Large intestine (tissue), 12 donors: ENCODE measurements at places on chromosomes 5 and 9.

DNA sequence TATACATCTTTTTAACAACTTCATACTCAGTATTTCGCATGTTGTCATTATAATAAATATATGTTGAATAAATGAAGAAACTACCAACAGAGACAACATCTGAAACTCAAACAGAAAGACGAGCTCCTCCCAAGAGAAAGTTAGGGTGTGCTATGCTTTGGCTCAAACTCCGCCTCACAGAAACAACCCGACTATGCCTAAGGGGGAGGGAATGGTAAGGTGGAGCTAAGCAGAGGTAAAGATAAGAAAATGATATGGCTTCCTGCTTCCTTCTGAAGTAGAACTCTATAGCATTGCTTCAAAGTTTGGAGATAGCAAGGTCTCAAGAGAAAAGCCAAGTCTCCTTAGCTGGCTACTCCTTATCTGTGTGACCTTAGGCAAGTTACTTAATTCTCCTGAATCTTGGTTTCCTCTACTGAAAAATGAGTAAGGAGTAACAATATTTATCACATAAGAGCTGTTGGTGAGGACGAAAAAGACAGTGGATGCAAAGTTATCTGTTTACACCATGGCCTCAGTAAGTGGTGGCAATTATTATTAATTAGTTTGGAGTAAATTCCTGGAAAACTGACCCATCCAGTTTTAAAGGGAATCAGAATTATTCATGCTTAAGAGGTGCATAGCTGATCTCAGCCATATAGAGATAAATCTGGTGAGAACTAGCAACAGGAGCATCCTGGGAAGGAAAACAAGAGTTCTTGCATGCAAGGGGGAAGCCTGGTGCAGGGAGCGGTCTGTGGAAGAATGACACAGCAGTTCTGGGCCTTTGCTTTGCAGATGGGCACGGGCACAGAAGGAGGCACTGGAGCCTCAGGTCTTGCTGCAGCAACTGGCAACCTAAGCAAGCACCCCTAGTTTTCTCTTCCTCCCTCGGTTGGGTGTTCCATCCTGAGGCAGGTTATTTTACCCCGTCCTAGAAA, 73.3 kb downstream of the GLIS3 start:
- DNase-seq = no peak

DNA sequence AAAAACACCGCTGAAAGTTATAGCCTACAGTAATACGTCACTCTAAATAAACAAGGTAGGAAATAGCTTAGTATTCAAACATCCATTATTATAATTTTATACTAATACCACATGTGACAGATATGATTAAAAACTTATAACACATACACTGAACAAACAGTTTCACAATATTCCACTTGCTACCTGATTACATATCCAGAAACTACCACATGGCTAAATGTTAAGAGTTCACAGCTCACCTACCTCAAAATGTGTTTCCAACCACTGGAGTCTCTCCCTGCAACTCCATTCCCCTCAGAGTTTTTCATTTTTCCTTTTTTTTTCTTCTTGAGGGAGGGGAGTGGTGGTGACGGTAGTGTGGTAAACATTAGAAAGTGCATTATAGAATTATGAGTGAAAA, 12.1 kb downstream of the RICTOR start:
- no peak for DNase-seq

- no peak for DNase-seq
Observed at GRCh38 chr9:34963552-34963951, 5.5 kb downstream of the PHF24 start.

- DNase-seq = no peak
Observed at GRCh38 chr5:148913985-148914431, 87.6 kb downstream of the ADRB2 start.
